ENCODE measurements at places on chromosomes 2 and 18. TPM values are rescaled to one million over a fixed set of nuclear protein-coding genes. Genes with fewer than 3 reads are reported as not detected.

DNA sequence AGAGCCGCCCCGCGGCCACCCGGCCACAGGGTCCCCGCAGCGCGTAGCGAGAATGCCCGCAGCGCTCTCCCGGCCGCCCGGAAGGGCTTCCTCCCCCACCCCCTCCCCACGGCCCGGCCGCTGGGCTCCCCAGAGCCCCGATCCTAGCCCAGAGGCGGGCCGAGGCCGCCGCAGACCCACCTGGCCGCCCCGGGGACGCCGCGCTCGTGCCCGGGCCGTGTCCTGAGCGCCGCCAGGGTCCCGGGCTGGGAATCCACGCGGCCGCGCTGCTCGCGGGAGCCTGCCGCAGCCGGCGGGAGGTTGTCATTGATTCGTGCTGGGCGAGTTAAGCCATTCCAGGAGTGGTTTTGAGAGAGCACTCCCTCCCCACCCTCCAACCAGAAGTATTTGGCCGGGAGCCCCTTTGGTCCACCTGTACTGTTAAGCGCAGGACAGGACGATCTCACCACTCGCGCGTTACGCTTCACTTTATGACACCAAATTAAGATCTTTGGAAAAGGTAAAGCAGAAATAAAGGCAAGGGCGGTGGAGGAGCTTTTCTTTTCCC is 206.4 kb upstream of the SMAD2 start:
- peak; percentile 68 for DNase-seq

DNA sequence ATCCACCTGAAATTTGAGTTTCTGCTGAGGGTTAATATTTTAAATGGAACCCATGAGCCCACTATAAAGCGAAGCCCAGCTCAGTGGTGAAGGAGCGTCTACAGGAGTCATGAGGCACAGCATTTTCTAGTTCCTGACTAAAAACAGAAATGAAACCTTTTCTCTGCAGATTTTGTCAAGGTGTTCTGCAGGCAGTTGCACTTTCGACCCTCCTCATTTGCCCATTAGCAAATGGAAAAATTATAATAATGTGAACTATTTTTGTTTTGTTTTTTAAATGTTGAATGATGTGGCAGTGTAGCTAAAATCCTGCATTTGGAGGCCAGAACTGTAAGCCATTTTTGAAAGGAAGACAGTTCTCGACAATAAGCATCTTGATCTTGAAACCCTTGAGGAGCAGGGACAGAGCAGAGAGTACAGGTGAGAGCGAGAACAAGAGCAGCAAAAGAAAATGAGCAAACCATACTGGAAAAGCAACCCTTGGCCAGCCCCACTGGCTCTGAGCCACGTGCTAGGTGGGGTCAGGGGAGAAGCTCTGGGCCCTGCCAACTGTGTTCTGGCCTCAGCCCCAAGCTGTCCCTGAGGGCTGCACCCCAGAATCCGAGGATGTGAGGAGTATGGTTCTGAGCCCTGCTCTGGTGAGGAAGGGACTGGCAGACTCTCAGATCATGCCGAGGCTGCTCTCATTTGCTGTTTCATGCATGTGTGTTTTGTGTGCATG is 26.4 kb upstream of the COPS8 start:
- no peak for DNase-seq

The DRC1 gene
- total RNA-seq: not detected

DNA sequence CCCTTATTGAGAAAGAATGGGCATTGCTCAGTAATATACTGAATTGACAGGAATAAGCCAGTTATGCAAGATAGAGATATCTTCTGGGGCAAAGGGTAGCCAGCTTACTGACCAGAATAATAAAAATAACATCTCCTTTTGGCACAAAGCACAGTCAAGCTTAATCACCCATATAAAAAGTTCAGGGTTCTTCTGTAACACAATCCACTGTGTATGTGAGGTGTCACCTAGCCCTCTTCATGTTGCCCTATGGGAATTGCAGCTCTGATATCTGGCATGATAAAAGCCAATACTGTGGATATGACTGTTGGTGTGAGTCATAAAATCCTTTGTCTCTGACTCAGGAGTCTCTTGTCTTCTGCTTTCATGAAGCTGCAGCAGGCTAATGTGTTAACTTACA is 90.8 kb downstream of the DSEL start:
- DNase-seq: no peak

GRCh38 chr2:183605440-183605839 is 481.2 kb downstream of the NUP35 start:
- DNase-seq: no peak

The SERPINB12 gene
- not detected for total RNA-seq

GRCh38 chr18:79579807-79580497 is 99.7 kb upstream of the CTDP1 start:
- no peak for DNase-seq

The FOXI3 gene
- not detected for total RNA-seq

The SERPINB10 gene
- total RNA-seq: not detected

The REEP1 gene
- total RNA-seq: 1.8 TPM

- DNase-seq: peak; percentile 17
These were observed 83.8 kb downstream of the EDAR start for GRCh38 chr2:108905176-108905575.

The NETO1 gene
- not detected for total RNA-seq

The ITPRIPL1 gene
- total RNA-seq: 0.80 TPM

Measured in colonic mucosa (tissue), 4 donors.